ENCODE measurements at places on chromosomes 3 and 15. TPM values are rescaled to one million over a fixed set of nuclear protein-coding genes. Genes with fewer than 3 reads are reported as not detected.

The LSAMP gene
- total RNA-seq, result not detected

The UACA gene
- total RNA-seq, result 2.1 TPM

The GOLGA8J gene
- 6.0 TPM for total RNA-seq

The ZNF860 gene
- not detected for total RNA-seq

The KLHL40 gene
- total RNA-seq, result not detected

DNA sequence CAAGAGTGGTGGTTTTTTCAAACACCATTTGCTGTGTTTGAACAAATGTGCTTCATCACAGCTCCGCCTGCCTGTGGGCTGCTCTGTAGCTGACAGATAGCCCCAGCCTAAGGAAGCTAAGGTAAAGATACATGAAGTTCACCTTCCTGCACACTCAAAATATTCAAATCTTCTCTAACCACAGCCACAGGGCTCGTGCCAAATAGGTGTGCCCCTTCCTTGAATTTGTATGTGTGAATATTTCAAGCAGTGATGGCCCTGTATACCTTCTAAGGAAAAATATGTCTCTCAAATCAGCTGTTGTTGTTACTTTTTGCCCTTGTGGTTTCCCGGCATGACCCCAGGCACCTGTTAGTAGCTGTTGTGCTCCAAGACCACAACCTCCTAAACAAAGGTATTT is 92.8 kb downstream of the CCNL1 start:
- no peak for DNase-seq

Data from natural killer cell (primary cell).